NCI-H187 treated with DMSO at 0.1 percent for 48 hours (cell line): ENCODE measurements at places on chromosomes 12 and 14.

GRCh38 chr14:78178971-78179370, 8.8 kb downstream of the NRXN3 start:
- no peak for DNase-seq

DNA sequence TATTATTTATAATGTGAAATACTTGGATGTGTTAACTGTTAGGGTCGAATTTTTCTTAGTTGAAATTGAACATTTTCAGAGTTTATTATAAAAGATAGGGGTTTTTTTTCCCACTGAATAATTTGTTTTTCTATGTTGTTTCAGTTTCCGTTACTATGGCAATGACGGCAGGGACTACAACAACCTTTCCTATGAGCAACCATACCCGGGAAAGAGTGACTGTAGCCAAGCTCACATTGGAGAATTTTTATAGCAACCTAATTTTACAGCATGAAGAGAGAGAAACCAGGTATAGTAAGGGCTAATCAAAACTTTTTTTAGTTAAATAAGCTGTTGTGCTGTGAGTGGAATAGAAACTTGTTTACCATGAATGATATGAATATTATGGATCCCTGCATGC, 35.1 kb upstream of the BMAL2 start:
- DNase-seq: no peak

GRCh38 chr14:58637391-58638230, at the start of gene DACT1:
Gene DACT1 (plus strand): TSS chr14:58637962. CDS start chr14:58638203, 241 bp downstream.
- no peak for DNase-seq

GRCh38 chr12:4690760-4691159, 29.4 kb upstream of the GALNT8 start:
- DNase-seq: no peak

DNA sequence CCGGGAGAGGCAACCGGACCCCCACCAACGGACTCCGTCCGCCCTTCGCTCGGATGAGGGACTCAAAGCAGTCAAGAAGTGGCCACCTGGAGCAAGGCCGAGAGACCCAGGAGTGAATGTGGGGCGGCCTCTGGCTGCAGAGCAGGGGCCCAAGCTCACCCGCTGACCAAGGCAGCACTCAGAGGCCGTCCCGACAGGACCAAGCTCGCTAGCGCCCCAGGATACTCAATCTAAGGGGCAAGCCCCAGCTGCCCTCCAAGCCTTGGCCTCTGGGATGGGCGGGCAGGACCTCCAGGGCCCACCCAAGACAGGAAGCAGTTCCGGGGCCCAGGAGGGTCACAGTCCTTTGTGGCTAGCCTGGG, 936 bp downstream of the AKT1 start:
- DNase-seq: no peak

GRCh38 chr12:93089805-93090569, 160.9 kb upstream of the EEA1 start:
- DNase-seq: no peak

DNA sequence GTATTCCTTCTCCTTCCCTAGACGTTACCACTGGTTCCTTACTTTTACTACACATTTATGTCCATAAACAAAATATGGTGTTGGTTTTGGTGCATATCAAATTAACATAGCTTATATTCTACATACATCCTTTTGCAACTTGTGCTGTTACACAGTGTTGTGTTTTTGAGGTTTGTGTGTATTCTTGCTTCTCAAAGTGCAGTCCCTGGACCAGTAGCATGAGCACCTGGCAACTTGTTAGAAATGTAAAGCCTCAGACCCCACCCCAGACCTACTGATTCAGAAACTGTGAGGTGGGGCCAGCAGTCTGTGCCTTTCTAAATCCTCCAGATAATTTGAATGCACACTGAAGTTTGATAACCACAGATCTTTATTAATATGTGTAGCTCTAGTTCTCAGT, 65.9 kb downstream of the RNFT2 start:
- no peak for DNase-seq

- DNase-seq: peak; percentile 85
These were observed at the start of gene RNF212B for GRCh38 chr14:23237772-23238594. Gene RNF212B (plus strand): TSS chr14:23237936. CDS start chr14:23240346, 2,410 bp downstream.

DNA sequence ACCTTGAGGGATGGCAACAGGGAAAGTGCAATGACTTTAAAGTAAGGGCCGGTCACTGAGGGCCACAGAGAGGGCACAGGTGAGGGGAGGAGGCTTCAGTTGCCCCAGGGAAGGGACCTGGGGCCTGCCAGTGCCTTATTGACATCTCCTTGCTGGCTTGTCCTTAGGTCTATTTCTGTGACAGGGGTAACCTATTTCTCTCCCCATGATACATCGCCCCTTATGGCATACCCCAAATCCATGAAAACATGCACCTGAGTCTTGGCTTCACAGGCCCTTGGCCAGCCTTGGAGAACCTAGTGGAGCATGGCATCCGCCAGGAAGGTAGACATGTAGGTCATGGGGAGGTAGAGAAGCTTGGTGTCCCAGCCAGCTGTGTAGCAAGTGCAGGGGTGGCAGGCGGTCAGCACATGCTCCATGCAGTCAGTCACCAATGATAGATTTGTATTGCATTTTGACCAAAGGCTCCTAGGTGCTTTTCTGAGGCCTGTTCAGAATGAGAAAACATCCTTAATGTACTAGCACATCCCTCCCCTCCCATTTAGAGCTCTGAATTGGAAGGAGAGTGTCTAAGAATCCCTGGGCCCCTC, 23.6 kb upstream of the RDH16 start:
- DNase-seq: no peak

GRCh38 chr14:79404874-79405511, 806.3 kb downstream of the DIO2 start:
- no peak for DNase-seq

GRCh38 chr12:1815108-1815507, 5.3 kb upstream of the LRTM2 start:
- DNase-seq: no peak

- no peak for DNase-seq
These were observed 33.8 kb downstream of the DMAC2L start for GRCh38 chr14:50345846-50346422.

- DNase-seq: no peak
These were observed 48.0 kb upstream of the ALG10B start for GRCh38 chr12:38268612-38269011.

GRCh38 chr12:88520436-88520820, 59.8 kb downstream of the KITLG start:
- no peak for DNase-seq

GRCh38 chr12:104591257-104591885, 134.6 kb downstream of the CHST11 start:
- DNase-seq: no peak

DNA sequence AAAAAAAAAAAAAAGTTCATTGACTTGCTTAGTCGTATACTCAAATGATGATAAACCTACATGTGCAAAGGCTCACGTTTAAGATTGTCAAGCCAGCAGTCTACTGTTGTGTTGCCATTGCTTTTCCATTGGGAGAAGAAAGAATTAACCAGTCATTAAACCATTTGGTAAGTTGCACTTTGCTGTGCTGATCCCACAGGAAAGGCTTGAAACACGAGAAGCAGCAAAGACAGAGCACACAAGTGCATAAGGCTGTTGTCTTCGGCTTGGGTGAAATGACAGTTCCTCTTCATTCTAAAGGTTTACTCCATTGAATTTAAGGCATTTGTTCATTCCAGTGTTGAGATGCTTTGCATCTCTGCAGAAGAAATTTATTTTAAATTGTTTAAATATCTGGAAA, 50.1 kb downstream of the ZC3H14 start:
- no peak for DNase-seq

DNA sequence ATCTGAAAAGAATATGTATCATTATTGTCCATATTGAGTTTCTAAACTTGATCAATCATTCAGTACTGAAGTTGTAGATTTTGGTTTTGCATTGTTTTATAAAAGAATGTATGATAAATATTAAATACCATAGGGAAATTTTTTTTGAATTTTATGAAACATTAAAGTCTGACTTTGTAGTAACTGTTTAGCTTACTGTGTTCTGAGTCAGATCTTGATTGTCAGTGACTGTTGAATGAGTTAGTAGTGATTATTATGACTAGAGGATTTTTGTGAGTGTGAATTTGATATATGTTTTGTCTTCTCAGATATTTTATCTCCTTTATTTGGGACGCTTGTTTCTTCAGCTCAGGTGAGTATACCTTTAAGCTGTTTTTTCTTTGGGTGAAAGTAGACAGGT, 10.1 kb downstream of the TDP1 start:
- no peak for DNase-seq

DNA sequence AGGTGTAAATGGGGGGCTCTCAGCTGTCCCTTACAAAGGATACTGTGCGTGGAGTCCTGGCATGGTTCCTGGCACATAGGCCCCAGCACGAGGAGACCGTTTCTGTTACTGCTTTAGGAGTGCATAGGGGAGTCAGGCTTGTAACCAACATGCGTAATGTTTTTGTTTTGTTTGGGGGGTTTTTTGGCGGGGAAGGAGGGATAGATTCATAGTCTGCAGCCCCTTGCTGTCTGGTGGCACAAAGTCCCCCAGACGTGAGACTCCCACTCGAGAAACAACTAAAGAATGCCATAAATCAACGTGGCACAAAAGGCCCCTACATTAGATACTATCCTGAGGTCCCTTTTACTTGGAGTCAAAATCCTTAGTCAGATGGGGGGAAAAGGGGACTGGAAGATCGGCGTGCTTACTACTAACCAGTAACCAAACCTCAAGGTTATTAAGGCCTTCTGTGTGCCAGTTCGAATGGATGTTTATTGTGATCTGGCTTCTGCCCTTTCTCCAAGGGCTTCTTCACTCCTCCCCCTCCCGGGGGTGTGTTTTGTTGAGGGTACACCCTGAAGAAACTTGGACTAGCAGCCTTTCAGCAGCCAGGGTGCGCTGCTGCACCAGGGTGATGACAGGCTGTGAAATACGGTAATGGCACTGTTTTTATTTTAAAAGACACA, 874 bp downstream of the ISCU start:
- DNase-seq: peak; percentile 47

GRCh38 chr14:52265253-52265652, 2.2 kb upstream of the PTGDR start:
- DNase-seq: no peak

GRCh38 chr14:23663711-23664110, 27.5 kb downstream of the DHRS2 start:
- DNase-seq: no peak

- DNase-seq: no peak
These were observed 55.0 kb downstream of the PAX9 start for GRCh38 chr14:36716614-36717184.

GRCh38 chr12:26250801-26251200, 55.4 kb downstream of the SSPN start:
- DNase-seq: no peak

GRCh38 chr12:108090107-108090899, 38.8 kb upstream of the WSCD2 start:
- no peak for DNase-seq

GRCh38 chr12:27610374-27610773, 85.9 kb upstream of the REP15 start:
- DNase-seq: no peak

GRCh38 chr14:61257469-61258057, 23.6 kb downstream of the TMEM30B start:
- DNase-seq: peak; percentile 99

DNA sequence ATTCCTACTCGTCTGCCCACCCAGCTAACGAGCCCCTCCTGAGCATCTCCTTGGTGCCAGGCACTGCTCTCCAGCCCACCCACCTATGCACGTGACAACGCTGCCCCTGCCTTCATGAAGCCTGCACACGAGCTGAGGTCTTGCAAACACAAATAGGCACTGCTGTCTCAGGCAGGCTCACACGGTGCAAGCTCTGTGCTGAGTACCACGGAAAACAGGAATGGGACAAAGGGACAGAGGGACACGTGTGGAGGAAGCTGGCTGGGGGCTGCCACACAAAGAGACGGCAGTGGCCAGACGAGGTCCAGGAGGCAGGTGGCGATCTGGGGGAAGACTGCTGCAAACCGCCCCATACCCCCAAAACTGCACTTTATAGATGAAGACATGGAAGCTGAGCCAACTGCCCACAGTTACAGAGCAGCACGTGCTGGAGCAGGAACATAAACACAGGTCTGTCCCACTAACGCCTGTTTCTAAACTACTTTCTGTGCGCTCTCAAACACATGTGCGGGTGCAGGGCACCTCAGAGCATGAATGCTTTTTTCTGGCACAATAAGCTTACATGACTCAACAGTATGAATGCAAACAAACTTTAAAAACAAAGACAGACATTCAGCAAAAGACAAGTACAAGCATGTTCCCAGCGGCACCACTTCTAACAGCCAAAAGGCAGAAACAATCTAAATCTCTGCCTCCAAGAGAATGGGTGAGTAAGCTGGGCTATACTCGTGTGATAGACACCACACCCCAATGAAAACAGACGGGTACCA, 64.5 kb downstream of the AMN start:
- DNase-seq: no peak

GRCh38 chr12:62653740-62654139, 187.1 kb downstream of the MON2 start:
- no peak for DNase-seq

GRCh38 chr12:101204602-101205304, 5.3 kb downstream of the SLC5A8 start:
- DNase-seq: no peak

- no peak for DNase-seq
These were observed 194.4 kb downstream of the RASSF9 start for GRCh38 chr12:85641796-85642195.

- no peak for DNase-seq
These were observed 322.1 kb upstream of the RGS6 start for GRCh38 chr14:71610149-71610548.

- DNase-seq: no peak
These were observed 235.9 kb downstream of the CPNE8 start for GRCh38 chr12:38669530-38669929.

GRCh38 chr12:49984476-49985359, 12.0 kb downstream of the AQP6 start:
- no peak for DNase-seq

GRCh38 chr14:50725761-50726160, 57.7 kb upstream of the SAV1 start:
- DNase-seq: no peak

DNA sequence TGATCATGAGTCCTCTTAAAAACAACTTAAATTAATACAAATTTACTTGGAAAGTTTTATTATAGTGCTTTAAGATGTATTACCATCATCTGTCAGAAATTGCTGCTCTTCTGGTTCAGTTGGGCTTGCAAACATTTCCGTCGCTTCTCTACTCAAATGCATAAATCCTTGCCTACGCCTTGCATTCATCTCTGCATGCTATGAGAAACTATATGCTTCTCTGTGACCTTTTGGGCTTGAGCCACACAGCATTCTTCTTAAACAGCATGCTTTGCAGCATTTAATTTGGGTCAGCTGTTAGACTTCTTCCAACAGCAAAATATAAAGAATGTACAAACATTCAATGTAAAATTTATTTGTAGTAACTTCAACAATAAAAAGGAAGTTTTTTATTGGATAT, 305.7 kb upstream of the FLRT2 start:
- DNase-seq: no peak

GRCh38 chr12:33432992-33433391, 6.6 kb downstream of the SYT10 start:
- DNase-seq: no peak

- no peak for DNase-seq
These were observed 53.8 kb upstream of the SGPP1 start for GRCh38 chr14:63781686-63782085.

DNA sequence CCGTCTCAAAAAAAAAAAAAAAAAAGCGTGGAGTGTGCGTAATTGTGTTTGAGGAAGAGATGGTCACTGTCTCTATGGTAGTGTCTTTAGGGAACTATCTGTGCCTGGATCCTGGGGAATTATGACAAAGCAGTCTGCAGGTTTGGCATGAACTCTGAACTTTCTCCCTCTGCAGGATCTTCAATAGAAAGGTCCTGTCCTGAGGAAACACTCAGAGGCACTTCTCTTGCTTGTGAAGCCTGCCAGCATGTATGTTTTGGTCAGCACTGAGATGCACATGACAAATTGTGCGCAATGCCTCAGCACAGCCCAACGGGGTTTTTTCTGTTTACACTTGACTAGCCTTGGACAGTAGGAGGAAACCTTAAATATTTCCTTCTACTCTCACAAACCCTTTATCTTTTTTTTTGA, 46.6 kb downstream of the ATF7 start:
- no peak for DNase-seq
